ENCODE measurements at places on chromosomes 12 and 14.

DNA sequence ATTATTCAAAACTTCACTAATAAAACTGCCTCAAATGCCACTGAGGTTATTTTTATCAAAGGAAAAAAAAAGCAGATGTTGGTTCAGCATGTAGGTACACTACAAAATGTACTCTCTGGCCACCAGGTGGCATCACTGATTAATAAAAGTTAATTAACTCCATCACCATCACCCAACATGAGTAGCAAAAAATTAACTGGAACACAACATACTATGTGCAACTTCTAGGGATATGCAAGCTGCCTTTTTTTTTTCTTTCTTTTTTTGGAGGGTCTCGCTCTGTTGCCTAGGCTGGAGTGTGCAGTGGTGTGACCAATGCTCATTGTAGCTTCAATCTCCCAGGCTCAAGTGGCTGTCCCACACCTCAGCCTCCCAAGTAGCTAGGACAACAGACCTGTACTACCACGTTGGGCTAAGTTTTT lies 43.8 kb upstream of the NR2C1 start:
- peak; percentile 76 for DNase-seq

- no peak for DNase-seq
Observed at GRCh38 chr14:81330619-81331122, 69.5 kb downstream of the STON2 start.

DNA sequence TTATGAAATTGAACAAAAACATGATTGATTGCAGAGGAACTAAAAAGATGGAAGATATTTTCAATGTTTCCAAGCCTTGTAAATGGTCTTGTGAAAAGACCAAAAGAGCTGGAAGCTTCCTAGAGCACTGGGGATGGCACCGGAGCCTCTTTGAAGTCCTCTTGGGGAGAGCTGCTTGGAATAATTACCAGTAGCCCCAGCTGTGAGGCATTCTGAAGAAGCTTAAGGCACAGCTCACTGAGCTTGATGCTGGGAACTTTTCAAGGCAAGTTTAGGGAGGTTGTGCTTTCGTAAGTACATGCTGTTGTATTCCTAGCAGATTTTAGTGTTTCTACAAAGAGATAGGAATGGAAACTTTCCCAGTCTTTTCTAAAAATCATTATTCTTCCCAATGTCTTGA lies 13.9 kb downstream of the PDZRN4 start:
- no peak for DNase-seq

DNA sequence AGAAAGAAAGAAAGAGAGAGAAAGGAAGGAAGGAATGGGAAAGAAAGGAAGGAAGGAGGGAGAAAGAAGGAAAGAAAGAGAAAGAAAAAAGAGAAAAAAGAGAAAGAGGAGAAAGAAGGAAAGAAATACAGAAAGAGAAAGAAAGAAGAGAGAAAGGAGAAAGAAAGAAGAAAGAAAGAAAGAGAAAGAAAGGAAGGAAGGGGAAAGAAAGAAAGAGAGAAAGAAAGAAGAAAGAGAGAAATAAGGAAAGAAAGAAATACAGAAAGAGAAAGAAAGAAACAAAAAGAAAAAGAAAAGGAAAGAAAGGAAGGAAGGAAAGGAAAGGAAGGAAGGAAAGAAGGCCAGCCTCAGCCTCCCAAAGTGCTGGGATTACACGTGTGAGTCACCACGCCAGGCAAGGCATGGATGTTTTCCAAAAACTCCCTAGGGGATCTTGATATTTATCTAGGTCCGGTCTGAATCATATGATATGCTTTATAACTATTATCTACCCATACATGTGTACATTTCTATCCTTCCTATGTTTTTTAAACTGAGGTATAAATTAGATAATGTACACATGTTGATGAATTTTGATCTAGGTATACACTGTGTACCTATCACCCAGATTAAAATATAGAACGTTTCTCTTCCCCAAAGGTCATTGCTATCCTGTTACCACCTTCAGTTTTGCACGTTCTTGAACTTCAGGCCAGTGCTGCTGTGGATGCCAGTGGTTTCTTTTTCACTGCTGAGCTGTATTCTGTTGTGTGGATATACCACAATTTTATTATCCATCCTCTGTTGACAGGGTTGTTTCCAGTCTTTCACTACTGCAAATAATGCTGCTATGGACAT lies 177.9 kb downstream of the RBM19 start:
- DNase-seq = peak; percentile 24

DNA sequence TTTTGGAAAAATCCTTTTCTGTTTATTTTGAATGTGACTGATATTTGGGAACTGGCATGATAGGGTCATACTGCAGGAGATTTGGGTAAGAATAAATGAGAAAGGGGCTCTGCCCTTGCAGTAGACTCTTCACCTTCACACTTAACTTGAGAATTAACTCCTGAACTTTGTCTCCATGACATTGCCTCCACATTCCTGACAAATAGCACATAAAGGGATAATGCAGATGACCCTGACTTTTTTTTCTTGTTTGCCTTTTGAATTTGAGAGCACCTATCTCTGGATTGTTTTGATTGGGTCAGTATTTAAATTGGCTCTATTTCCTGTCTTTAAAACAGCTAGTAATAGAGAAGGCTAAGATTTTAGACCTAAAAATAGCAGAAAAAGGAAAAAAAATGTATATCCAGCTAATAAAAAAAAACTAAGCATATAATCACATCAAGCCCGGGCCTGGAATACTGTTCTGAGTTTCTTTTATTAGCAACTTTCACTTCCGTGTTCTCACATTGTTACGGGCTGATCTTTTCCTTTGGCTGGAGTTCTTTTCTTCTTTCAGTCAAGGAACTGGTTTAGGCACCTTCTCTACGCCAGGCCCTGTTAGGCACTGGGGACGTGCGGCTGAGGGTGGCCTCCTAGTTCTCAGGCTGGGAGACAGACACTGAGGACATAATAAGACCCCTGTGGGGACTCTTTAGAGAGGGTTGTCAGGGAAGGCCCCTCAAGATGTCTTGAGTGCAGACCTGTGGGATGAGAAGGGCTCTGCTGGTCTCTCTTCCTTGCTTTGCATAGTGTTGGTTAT lies 53.1 kb upstream of the GNPNAT1 start:
- no peak for DNase-seq

GRCh38 chr12:120015313-120015712 lies 26.3 kb downstream of the BICDL1 start:
- DNase-seq = no peak

GRCh38 chr12:114684098-114684869 lies at the start of gene TBX3:
TBX3 (minus strand) TSS chr12:114684175; CDS start chr12:114683200, 975 bp downstream.
- peak; percentile 99 for DNase-seq

DNA sequence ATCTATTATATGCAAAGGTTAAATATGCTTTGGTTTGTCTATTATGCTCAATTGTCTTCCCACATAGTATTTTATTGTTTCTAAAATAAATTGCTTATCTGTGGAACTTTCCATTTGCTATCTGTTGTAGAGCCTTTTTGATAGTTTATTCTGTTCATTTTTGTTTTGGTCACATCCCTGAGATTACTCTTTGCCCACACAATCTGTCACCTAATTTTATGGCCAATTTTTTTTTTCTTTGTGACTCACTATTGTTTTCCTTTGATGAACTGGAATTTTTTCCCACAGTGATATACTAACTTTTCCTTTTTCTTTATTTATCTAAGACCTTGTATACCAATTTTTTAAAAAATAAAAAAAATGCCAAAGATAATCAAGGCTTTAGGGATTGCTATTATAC lies 61.1 kb downstream of the RASSF9 start:
- no peak for DNase-seq

- DNase-seq = no peak
Observed at GRCh38 chr12:58815235-58815634, 105.1 kb downstream of the LRIG3 start.

DNA sequence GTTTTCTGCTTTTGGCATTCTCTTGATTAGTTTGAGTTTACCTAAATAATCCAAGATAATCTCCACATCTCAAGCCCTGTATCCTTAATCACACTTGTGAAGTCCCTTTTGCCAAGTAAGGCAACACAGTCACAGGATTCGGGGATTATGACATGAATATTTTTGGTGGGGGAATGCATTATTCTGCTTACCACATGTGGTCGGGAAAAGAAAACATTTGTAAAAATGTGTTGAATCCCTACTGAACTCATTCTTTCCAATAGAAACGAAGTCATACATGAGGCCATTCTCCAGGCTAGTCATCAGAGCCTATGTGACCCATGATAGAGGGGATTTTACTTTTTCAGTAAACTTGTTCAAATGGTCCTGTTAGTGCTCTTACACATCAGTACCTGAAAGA lies 58.5 kb upstream of the PRICKLE1 start:
- no peak for DNase-seq

Measured in amniotic epithelial cell (primary cell).